ENCODE measurements at places on chromosomes 1 and 21.

DNA sequence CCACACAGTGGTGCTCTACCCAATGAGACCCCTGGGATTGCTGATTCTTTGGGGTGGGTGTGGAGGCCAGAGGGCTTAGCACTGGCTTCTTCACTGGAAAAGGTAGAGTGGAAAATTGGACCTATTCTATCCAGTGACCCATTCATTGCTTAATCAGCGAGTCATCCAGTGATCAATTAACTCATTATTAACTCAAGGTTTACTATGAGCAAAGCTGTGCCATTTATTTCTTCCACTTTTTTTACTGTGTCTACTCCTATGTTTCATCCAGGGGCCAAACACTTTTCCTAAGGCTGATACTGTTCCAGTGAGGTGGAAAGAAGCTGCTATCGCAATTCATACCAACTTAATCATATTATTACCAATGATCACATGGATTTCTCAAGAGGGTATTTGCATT lies 363.9 kb downstream of the RPS6KC1 start:
- DNase-seq: no peak

DNA sequence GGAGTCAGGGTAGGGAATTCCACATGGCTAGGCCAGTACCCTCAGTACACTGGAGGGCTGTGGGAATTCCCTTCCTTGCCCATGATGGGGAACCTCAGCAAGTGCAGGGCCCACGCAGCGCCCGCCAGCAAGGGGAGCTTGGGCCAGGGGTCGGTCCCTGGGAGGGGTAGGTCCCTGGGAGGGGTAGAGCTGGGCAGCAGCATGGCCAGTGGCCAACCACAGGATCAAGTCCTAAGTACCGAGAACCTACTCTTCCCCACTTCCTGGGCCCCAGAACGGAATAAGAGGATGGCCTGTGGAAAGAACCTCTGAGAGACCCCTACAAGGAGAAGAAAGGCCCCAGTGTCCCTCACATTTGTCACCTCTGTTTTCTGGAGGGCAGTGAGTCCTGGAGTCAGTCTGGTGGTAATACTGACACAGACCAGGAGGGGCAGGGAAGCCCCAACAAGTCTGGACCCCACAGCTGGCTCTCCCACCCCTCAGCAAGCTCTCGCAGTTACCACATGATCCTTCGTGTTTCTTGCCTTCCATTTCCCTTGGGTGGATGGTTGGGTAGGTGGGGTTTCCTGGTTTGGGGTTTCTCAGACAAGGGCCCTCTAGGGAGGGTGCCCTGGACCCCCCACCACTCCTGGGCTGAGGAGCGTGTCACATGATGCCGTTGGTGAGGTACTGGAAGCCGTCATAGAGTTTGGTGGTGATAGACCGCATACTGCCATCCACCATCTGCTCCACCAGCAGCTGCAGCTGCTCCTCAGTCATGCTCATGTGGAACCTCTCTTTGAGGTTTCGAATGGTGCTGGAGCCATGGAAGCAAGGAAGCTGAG lies 10.3 kb downstream of the ZNF687 start:
- DNase-seq: no peak

DNA sequence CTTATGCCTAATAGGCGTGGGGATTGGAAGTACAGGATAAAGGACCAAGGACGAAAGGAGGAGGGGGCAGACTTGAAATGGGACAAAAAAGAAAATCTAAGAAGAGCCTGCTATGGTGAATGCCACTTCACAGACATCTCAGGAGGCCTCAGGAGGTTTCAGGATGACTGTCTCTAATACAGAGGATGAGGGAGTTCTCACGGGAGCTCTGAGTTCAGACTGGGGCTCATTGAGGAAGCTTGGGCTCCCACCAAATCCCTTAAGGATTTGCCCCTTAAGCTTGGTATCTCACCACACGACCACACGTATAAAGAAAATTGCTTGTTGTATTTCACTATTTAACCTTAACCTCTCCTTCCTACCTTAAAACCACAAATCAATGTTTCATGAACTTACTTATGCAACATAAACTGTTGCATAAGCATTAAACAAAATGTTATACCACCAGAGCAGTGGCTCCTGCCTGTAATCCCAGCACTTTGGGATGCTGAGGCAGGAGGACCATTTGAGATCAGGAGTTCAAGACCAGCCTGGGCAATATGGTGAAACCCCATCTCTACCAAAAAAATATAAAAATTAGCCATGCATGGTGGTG lies 12.4 kb downstream of the SLC30A1 start:
- DNase-seq: no peak

DNA sequence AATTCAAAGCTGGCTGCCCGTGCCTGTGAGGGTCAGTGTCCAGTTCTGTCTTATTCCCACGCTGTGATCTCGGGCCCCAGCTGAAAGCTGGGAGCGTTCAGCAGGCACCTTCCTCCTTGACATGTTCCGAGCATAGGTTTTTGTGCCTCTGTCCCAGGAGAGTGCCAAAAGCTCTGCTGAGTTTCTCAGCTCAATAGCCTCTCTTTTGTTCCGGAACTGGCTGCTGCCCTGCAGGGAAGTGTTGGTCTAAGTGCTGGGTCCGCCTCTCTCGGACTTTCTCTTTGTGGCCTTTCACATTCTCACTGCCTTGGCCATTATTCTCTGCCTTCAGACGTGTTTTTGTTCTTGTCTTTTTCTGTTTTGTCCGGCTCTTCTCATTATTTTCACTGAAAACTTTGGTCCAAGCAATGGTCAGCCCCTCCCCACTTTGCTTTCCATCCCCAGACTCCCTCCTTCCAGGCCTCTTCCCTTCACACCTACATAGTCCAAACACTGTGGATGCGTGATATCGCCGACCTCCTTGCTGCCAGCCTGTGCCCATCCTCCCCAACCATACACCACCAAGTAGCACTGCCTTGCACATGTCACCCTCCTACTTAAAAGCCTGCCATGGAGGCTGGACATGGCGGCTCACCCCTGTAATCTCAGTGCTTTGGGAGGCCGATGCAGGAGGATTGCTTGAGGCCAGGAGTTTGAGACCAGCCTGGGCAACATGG lies 233.8 kb downstream of the RHOU start:
- no peak for DNase-seq

DNA sequence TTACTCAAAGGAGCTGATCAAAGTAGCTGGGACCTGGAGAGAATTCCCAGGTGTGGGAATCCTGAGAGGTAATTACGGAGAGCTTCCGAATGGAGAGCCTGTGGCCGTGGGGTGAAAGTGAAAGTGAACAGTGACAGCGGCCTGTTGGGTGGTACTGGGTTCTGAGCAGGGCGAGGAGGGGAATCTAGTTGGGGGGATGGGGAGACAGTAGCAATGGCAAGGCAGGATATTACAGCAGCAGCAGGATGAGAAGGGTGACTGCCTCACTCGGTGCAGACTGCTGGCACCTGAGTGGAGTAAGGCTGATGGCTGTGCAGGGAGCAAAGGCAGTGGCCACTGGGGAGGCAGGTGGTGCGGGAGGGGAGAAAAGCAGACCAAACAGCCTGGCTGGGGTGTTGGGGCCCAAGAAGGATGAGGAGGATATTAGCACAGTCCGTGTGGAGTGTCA lies 70.3 kb upstream of the PRDX6 start:
- no peak for DNase-seq

- no peak for DNase-seq
Measured at GRCh38 chr1:109802136-109802900, 38.6 kb upstream of the EPS8L3 start.

DNA sequence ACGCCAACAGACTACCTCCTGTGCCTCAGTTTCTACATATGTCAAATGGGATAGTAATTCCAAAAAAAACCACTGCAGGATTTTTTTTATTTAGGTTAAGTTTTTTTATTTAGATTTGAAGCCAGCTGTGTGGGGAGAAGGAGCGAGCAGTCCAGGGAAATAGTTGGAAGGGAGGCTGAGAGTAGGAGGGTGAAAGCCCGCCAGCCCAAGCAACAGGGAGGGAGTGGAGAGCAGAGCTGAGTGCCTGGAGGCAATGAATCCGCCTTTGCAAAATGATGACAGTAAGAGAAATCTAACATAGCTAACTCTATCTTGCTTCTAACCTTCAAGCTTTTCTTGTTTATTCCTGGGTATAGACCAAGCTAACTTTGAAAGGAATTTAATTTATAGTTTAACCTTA lies 15.6 kb upstream of the C1orf198 start:
- DNase-seq: no peak

DNA sequence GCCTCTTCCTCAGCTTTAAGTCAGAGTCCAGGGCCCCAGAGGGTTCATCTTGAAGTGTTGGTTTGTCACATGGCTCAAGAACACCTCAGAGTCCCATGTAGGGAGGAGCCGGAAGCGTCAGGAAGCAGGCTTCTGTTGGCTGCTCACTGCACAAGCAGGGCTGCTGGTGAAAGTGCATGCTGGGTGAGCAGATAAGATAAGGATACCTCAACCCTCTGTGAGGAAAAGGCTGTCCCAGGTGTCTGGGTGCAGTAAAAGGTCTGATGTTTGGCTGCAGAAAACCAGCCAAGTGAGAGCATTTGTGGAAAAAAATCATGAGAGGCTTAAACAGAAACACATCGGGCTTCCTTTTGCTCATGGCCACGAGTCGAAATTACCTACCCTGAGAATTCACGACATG lies 6.2 kb upstream of the TEX35 start:
- DNase-seq: no peak

DNA sequence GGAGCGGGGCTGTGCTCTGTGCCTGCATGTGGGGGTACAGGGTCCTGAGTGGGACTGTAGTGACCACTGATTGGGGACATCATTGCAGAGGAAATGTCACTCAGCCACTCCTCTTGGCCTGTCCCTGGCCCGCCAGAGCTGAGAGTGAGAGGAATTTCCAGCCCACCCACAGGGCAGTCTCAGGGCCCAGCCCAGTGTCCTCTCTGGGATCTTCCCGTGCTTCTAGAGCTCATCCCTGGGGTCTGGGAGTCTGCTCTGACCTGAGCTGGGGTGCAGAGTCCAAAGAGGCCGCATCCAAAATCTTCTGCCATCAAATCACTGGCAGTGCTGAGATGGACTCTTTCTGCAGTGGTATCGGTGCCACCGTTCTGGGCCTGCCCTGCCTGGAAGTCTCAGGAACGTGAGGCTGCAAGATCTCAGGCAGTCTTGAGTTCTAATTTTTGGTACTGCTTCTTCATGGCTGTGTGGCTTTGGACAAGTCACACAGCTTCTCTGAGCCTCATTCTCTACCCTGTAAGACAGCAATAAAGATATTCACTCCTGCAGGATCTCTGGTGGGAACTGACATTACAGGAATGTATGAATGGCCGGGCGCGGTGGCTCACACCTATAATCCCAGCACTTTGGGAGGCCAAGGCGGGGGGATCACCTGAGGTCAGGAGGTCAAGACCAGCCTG lies 100.8 kb upstream of the TARDBP start:
- no peak for DNase-seq

- no peak for DNase-seq
Measured at GRCh38 chr1:164774413-164774812, 215.4 kb downstream of the PBX1 start.

- no peak for DNase-seq
Measured at GRCh38 chr1:208150833-208151458, 93.2 kb downstream of the PLXNA2 start.

- no peak for DNase-seq
Measured at GRCh38 chr1:29628190-29628589, 391.9 kb downstream of the PTPRU start.

DNA sequence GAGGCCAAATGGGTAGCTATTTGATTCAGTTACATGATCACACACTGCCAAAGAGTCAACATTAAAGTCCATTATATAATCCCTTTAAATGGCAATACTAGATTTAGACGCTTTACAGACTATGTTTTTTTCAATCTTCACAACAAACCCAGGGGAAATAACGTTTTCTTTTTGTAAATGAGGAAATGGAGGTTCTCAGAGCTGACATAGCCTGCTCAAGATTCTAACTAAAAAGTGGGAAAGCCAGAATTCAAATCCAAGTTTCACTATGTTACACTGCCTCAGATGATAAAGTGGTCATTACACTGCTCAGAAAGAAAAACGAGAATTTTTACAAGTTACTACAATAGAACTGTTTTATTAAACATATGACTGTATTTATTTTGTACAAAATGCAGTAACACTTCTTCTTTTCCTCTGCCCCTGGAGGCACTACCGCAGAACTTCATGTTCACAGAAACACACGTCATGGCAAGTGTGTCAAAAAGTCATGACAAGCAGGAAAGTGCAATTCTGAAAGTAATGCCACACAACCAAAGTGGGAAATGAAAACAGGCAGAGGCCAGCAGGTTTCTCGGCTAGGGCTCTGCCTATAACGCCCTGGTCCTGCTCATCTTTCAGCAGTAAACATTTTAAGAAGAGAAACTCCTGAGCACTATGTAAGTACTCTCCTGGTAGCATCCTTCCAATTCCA lies 19.0 kb downstream of the THEMIS2 start:
- no peak for DNase-seq

DNA sequence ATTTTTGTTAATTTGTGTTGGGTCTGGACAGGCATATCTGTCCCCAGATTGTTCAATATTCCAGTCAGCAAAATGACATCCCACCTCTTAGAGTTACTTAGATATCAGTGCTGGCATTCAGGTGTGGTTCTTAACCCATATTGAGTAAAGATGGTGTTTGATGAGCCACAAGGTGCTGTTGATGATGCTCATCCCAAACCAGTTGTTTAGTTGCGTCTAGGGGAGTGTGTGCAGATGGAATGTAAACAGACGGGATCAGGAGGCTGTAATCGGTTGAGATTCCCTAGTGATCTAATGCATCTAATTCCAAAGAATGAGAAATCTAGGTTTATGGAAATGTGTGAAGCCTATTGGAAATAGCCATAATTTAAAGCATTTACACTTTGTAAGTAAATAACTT lies 1.1 kb downstream of the HOOK1 start:
- DNase-seq: no peak

DNA sequence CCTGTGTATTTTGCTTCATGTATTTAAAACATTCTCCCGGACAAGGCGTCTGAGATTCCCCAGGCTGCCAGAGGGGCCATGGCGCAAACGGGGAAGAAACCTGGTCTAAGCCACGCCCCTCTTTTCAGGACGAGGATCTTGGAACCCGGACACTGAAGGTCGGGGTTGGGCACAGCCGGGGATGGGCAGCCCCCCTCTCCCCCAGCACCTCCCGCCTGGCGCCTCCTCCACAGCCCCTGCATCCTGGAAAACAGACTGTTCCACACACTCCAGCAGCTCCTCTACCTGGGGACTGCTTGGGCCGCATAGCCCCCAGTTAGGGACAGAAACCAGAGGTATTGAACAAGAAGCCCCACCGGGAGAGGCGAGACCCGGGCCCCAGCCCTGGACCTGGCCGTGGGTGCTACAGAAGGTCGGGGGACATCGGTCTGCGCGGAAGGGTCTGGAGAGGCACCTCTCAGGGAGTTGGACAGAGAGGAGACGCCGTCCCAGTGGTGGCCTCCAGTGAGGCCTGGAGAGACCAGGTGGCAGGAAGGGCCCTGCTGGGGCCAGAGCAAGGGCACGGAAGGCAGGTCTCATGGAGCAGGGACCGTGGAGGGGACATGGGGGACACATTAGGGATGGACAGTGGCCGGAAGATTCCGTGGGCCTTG lies 5.4 kb downstream of the TP73 start:
- DNase-seq: no peak

- DNase-seq: no peak
Measured at GRCh38 chr1:2168090-2168489, 26.5 kb downstream of the FAAP20 start.

GRCh38 chr1:29655945-29656850 lies 419.9 kb downstream of the PTPRU start:
- no peak for DNase-seq

GRCh38 chr21:20259031-20259867 lies 739.0 kb upstream of the NCAM2 start:
- DNase-seq: no peak

- DNase-seq: no peak
Measured at GRCh38 chr1:199758626-199759255, 268.8 kb upstream of the NR5A2 start.

- no peak for DNase-seq
Measured at GRCh38 chr1:228321435-228321834, 85.2 kb downstream of the TRIM11 start.

- no peak for DNase-seq
Measured at GRCh38 chr1:243991650-243992049, 59.4 kb upstream of the ZBTB18 start.

Data from AG10803 (cell line).